Natural killer cell (primary cell): ENCODE measurements at places on chromosomes 4 and X.
A peak's percentile ranks its signal among the peaks of the same experiment; 100 is the strongest.

- DNase-seq: no peak
Observed at GRCh38 chrX:39073131-39073530, 271.9 kb downstream of the MID1IP1 start.

- DNase-seq: no peak
Observed at GRCh38 chr4:44725726-44726037, 674 bp downstream of the GNPDA2 start.

DNA sequence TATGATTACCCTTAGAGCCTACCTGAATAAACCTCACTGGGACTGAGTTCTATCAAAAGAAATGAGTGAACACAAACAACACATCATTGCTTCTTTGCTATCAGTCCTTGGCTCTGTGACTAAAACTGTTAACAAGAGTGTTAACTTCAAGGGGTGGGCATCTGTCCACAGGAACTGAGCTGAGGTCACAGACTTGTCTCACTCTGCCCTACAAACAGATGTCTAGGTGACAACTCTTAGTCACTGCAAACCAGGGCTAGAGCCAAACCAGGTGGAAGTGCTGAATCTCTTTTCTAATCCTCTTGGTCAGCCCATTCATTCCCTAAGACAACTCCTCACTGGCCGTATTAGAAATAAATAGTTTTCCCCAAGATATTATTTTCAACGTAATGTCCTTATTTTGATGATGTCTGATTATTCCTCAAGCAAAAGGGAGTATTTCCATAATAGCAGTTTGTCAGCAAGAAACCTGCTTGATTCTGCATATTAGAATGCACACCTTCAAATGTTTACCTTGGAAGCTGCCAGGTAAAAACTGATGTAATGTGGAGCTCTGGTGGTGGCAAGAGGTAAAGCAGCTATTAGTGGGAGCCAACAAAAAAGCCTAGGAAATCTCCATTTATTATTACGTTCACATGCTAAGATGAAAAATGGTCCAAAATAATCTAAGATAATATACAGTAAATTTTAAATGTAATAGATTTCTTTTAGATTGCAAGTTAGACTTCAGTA lies 4.0 kb downstream of the COL25A1 start:
- DNase-seq: no peak

DNA sequence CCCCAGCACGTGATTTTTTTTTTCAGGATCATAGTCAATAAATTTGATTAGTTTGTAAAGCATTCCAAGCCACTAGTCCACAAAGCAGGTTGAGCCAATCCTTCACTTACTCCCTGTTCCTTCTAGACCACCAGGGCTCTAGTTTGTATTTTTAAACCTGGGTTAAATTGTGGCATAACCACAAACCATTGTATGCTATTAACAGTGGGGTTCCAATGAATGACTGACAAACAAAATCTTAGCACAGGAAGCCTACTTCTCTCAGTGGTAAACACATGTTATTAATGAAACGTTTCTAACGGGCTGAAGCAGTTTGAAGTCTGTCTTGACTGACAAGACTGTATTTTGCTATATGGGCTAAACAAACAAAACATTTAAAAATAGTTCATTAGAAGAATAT lies 48.6 kb upstream of the GYPA start:
- DNase-seq: no peak

GRCh38 chr4:5465956-5466355 lies 242.4 kb downstream of the EVC2 start:
- DNase-seq: no peak

- DNase-seq: peak; percentile 72
Observed at GRCh38 chrX:41009850-41010846, 75.1 kb upstream of the USP9X start.

DNA sequence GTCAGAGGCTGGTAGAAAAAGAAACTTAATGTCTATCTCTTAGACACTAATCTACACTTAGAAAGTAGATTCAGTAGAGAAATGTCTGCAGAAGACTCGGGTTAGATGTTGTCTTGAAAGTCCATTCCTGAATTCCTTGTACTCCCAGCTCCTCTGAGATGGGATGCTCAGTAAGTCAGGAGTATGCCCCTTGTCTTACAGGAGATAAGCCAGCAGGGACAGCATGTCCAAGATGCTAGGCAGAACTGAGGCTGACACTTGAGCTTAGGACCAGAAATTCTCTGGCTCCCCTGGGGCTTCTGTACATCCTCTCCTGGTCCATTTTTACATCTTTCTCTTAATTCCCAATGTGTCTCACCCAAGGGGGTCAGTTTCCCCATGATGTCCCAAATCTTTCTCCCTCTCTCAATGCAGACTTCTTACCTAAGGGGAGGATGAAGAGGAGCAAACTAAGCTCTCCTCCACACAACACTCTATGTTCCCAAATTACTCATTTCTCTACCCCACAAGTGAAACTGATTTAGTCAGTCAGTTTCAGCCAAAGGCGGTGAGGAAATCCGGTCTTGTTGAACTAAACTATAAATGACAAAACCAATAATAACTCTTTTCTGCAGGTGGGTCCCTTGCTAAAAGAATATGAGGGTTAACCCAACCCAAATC lies 558.2 kb upstream of the DIPK2B start:
- DNase-seq: peak; percentile 64

GRCh38 chr4:75909405-75909804 lies 7.2 kb upstream of the PPEF2 start:
- DNase-seq: no peak

DNA sequence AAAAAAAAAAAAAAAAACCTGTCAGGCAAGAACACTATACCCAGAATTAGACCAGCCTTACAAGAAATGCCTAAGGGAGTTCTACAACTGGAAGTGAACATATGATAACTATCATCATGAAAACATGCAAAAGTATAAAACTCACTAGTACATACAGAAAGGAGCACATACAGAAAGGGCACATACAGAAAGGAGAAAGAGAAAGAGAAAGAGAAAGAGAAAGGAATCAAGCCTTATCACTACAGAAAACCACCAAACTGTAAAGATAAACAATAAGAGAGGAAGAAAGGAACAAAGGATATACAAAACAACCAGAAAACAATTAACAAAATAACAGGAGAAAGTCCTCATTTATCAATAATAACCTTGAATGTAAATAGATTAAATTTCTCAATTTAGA lies 50.4 kb downstream of the PHKA1 start:
- no peak for DNase-seq

GRCh38 chrX:10022580-10023245 lies 55.6 kb downstream of the CLDN34 start:
- DNase-seq: no peak

DNA sequence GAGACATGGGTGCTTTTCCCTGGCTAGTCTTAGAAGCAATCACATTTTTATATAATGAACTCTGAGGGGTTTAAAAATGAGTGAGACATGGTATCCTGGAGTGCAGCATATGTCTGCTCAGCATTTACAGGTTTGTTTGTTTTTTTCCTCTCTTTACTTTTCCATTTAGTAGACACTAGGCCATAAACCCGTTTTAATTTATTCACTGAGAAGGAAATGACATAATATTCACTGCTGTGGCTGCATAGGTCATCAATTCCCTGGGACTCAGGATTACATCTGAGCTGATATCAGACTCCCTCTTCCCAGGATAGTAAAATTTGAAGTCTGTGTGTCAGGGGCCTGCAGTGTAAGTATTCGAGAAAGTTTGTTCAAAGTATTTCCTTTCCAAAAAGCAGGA lies 178.9 kb upstream of the SPRY1 start:
- DNase-seq: no peak

DNA sequence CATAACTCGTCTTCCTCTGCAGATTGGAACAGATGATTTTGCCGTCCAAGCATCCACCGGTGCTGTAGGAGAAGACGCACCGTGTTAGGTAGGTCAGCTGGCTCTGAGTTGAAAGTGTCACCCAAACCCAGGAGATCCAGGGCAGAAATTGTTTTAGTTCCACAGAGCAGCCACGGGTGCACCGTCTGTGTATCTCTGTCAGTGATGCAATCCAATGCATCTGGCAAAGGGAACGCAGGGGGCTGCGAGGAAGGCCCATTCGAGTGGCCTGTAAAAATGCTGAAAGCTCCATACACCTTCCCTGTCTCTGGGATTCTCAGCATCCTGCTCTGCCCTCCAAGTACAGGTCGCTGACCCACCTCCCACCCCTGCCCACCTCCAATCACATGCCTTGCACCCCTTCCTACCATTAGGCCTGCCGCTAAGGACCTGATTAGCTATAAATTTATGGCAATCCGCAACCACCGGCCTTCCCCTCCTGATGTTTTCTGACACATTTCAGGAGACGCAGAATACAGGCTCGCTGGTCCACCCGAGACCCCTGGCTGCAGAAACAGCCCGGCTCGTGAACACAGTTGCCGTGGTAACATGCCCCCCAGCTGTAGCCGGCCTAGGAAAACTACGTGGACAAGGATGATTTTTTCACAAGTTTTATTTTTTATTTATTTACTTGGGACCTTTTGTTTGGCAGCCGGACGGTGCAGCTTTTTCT lies 39.7 kb upstream of the SHOX start:
- no peak for DNase-seq

GRCh38 chr4:89056292-89056952 lies 563 bp downstream of the FAM13A start:
- DNase-seq: no peak

DNA sequence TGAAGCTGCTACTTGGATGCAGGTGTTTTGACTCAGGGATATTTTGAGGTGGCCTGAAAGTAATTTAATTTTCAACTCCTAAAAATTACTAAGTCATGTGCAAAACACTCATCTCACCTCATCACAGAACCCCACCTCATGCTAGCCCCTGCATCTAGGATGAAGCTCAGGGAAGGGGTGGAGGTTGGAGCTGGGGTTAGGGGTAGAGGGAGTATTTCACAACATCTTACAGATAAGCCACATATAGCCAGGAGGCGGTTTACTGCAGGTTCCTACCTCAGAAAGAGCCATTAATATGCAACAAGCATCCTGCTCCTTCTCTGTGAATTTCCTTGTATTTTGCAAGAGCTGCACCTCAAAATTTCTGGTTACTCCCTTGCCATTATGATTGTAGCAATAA lies 70.5 kb upstream of the TSPAN5 start:
- DNase-seq: no peak

GRCh38 chrX:55240788-55241340 lies 20.7 kb downstream of the PAGE5 start:
- no peak for DNase-seq

- no peak for DNase-seq
Observed at GRCh38 chr4:107877361-107877760, 52.6 kb downstream of the SGMS2 start.

- DNase-seq: no peak
Observed at GRCh38 chr4:84875636-84876371, 90.7 kb downstream of the WDFY3 start.

DNA sequence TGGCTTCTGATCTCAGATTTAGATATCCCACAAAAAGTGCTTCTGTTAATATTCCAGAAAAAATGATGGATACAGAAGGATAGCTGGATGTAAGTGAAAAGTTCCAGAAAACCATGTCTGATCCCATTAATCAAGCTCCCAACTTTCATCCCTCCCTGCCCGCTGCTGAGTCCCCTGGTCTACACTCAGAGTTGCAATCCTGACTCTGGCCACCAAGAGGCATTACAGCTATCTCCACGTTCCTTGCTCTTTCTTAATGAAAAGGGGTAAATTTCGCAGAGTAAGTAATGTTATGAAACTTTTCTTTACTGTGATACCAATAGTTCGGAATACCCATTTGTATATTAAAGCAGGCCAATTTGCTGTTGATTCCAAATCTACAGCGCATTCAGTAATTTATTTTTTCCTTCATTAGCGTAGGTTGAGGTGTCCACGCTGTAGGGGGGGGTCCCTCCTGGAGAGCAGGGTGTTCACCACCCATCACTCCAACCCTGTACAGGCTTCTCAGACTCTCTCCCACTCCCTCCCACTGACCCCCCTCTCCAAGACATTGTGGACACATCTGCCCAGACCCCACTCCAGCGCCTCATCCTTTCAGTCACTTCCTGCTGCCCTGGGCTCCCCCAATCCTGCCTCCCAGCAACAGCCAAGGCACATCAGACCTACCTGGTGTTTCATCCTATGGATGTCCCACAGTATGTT lies 55.1 kb downstream of the RAB40A start:
- peak; percentile 63 for DNase-seq

DNA sequence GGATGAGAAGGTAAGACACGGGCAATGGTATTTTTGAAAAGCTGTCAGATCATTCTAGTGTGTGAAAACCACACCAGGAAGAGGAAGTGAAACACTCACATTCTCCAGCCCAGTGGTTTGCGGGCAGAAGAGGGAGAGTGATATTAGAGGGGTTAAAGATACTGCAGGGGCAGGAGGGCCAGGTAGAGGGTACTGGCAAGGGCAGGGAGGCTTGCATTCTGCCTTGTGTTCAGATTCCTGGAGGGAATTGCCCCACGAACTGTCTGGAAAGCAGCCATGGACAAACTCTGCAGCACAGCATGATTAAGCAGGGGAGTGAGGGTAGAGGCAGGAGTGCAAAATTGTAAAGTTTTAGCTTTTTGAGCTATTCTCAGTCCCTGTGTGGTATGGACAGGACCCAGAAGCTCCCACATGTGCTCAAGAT lies 30.9 kb downstream of the NIPAL1 start:
- peak; percentile 74 for DNase-seq

- peak; percentile 48 for DNase-seq
Observed at GRCh38 chrX:7170898-7171297, 22.9 kb upstream of the PUDP start.

GRCh38 chrX:14032406-14032805 lies 2.7 kb upstream of the GEMIN8 start:
- DNase-seq: peak; percentile 20
